Germinal center (tissue), 1 donor: ENCODE measurements at places on chromosomes 2 and 18.

DNA sequence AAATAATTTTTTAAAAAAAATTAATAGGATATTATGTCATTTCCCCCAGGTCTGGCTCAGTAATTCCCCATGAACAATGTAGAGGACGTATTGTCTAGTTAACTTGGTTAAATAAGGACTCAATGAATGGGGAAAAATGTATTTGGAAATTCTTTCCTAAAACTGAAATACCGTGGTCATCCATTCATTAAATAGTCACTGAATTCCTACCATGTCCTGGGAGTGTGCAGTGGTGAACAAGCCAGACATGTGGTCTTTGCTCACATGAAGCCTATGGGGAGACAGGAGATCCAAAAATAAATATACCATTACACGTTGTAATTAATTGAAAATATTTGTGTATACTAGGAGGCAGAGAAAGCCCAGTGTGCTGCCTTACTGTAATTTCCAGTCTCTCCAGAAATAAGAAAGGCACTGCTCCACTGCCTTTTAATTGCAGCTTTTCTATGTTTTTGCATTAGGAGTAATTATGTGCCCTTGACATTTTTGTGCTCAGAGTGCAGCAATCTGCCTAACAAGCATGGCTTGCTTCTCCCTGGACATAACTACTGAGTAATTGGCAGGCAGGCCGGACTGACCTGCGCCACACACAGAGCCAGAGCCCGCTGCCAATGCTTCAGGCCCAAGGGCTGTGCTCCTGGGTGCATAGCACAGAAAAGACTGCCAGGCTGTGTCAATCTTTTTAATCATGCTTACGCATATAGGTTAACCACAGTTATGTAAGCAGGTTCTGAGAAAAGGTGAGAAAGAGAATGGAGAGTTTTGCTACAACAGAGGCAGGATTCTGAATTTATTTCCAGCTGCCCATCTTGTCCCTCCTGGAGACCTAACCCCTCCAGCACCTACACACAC lies 22.2 kb upstream of the TTC39C start:
- no peak for DNase-seq

DNA sequence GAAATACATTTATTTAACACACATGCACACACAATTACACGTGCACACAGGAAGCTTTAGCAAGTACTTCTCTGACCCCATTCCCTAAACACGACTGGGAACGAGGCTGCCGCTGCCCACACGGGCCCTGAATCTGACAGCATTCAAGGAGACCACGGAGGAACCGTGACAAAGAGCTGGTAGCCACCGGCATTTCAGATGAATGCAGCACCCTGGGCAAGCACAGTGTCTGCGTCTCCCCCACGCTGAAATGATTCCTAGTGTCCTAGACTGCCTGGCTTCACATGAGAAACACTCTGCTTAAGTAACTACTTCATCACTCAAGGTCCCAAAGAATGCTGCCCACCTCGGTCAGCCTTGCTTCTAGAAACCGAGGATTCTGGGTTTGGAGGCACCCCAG lies 95.0 kb downstream of the HDAC4 start:
- DNase-seq = no peak

- peak; percentile 22 for DNase-seq
Observed at GRCh38 chr2:69013142-69013839, at the start of gene ANTXR1. Gene ANTXR1 (plus strand): TSS chr2:69013179. CDS start chr2:69013500, 321 bp downstream.

GRCh38 chr18:22332590-22332989 lies 85.1 kb downstream of the CTAGE1 start:
- peak; percentile 10 for DNase-seq

DNA sequence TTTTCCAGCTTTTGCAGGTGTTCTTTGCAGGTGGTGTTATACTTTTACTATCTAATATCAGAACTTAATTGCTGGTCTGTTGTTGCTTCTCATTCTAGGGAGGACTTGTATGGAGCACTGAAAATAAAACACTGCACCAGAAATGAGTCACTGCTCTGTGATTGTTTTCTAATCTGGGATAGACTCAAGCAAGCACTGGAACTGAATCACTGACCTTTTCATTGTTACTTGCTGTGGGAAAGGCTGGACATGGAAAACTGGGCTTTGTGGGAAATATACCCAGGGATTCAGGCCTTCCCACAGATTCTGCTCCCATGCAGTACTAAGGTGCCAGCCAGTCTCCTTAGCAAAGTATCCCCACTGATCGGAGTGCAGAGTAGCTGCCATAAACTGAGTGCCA lies 470.0 kb upstream of the GCFC2 start:
- no peak for DNase-seq

- DNase-seq = peak; percentile 57
Observed at GRCh38 chr2:237072067-237072931, 13.4 kb upstream of the COPS8 start.

DNA sequence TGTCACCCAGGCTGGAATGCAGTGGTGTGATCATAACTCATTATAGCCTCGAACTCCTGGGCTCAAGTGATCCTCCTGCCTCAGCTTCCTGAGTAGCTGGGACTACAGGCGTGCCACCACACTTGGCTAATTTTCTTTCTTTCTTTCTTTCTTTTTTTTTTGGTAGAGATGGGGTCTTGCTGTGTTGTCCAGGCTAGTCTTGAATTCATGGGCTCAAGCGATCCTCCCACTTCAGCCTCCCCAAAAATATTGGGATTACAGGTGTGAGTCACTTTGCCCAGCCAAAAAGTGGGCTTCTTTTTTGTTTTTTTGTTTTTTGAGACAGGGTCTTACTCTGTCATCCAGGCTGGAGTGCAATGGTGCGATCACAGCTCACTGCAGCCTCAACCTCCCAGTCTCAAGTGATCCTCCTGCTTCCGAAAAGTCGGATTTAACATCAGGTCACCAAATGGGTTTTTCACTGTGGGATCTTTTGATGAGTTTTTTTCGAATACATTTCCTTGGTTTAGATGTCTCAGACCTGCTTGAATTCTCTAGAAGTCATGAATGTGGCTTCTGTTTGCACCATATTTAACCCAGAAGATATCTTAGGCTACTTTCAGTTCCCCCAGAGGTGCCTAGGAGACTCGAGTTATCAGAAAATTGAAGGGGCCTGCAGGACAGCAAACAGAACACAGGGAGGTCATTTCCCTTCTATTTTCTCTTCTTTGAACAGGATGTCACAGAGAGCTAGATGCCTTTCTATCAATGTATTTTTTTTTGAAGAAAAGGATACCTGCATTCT lies 8.9 kb downstream of the RAB31 start:
- no peak for DNase-seq

GRCh38 chr2:223941579-223942277 lies 3.4 kb downstream of the WDFY1 start:
- DNase-seq = no peak

- DNase-seq = no peak
Observed at GRCh38 chr18:21345840-21346239, 103.8 kb downstream of the GREB1L start.

DNA sequence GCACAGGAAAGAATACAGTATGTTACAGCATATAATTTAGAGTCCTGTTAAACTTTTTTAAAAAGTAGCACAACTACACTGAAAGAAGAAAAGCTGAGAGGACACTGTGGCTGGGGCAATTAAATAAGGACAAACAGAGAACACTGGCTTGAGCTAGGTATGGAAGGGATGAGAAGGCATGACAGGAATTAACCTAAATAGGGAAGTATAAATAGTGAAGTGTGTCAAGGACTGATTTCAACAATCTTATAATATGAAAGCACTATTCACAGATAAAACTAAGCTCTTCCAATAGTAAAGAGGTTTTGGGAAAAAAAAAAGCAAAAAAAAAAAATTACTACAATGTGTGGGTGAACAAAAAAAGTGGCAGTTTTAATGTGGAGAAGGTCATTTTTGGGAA lies 45.5 kb downstream of the PPP3R1 start:
- no peak for DNase-seq

DNA sequence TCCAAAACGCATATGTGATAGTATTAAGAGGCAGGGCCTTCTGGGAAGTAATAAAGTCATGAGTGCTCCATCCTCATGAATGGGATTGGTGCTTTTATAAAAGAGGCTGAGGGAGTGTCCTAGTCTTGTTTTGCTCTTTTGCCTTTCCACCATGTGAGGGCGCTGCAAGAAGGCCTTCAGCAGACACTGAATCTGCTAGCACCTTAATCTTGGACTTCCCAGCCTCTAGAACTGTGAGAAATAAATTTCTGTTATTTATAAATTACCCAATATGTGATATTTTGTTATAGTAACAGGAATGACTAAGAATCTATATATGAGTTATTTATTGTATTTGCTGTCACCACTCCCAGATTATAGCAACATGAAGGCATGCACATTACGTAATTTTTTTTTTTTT lies 63.5 kb downstream of the PLA2R1 start:
- no peak for DNase-seq

DNA sequence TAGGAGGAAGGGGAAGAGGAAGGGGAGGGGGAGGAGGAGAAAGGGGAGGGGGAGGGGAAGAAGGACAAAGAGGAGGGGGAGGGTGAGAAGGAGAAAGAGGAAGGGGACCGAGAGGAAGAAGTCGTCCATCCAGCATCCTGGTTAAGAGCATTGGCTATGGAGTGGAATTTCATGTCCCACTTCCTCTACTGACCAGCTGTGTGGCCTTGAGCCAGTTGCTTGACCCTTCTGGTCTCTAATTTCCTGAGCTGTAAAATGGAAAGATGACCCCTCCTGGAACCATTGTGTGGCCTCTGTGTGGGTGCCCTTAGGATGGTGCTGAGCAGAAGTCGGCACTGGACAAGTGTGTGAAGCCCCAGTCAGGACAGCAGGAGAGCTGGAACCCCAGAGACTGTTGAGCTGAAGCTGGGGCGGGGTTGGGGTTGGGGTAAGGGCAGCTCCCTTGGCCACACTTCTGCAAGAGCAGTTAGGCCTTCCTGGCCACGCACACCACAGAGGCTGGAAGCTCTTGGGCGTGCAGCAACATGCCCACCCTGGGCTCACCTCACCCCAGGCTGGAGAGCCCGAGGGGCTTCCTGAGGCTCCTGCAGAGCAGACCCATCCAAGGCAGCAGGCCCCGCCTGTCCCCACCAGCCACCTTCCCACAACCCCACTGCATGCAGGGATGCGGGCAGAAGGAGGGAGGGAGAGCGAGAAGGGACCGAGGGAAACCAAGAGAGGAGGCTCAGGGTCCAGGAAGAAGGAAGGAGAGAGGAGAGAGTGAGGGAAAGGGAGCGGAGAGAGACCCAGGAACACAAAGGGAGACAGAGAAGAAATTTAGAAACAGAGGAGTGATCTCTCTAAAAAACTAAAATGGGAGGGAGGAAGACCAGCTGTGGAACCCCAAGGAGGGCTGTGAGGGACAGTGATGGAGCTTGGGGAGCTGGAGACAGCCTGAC lies 16.2 kb downstream of the ADRA2B start:
- no peak for DNase-seq

- DNase-seq = peak; percentile 65
Observed at GRCh38 chr2:174158003-174158402, 90.3 kb downstream of the OLA1 start.

- DNase-seq = no peak
Observed at GRCh38 chr18:76589316-76589715, 94.3 kb upstream of the ZNF516 start.

DNA sequence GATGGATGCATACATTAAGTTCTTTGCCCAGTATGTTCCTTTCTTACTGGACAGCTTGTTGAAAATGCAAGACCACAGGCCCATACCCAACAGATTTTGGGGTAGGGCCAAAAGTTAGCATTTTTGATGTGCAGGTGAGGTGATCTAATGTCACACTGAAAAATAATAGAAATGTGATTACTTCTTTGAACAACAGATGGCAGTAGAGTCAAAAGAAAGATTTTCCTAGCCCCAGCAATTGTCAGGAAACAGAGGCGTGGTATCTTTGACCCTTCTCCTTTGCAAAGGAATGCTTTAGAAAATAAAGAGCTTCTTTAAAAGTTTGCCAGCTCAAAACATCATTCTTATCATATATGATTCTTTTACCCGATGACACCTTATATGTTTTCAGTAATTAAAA lies 343.6 kb upstream of the SYT4 start:
- peak; percentile 9 for DNase-seq

DNA sequence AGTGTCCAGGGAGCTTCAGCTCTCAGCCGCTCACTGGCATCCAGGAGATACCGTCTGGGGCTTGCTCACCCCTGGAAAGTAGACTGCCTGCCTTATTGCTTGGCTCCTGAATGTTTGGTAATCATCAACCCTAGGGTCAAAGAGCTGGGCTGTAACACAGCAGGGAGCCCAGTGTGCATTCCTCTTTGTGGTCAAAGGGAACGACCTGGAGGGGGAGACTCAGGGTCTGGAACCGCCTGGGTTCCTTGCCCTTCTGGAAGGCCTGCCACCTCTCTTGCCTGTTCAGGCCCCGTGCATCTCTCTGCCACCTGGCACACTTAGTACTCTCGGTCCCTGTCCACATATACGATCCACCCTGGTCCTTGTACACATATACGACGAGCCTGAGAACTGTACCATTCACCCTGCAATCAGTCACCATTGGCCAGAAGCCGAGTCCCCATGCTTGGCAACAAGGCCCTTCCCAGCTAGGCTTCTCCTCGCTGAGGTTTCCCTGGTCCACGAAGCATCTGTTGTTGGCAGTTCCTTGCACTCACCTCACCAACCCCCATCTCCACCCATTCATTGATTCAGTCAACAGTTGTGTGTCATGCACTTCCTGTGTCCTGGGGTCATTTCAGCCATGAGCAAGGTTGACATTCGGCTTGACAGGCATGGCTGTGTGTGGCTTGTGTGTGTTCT lies at the start of gene NAT8:
Gene NAT8 (minus strand): TSS at position 85 of the 681 bp plus-strand sequence. CDS start 794 bp downstream, outside the sequence.
- no peak for DNase-seq

DNA sequence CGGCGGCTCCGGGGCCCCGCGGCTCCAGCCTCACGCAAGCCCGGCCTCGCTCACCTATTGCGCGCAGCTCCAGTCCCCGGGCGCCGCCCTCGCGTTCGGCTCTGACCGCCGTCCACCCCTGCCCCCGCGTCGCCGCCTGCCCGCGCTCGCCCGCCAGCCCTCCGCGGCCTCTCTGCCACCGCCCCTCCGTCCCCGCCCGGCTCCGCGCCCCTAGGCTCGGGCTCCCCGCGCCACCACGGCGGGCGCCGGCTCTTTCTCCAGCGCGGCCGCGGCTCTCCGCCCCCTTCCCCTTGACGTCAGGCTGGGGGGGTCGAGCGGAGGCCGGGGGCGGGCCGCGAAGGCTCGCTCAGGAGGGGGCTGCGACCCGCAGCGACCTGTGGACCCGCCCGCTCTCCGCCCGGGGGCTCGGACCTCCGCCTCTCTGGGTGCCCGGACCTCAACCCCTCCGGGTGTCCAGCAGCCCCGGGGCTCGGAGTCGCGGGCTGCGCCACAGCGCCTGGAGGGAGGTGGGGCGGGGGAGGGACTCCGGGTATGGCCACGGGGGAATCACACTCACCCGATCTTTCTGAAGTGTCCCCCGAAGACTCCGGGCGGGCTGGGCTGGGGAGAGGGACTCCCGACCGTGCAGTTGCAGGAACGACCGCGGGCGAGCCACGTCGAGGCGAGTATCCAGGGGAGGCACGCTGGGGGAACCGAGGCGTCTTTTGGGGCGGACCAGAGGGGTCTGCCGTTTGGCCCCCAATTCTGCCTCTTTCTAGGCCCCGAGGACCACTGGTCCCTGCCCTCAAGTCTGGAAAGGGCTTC lies at the start of gene SEMA4C:
Gene SEMA4C (minus strand): TSS at position 259 of the 804 bp plus-strand sequence. CDS start 2,194 bp downstream, outside the sequence.
- no peak for DNase-seq

DNA sequence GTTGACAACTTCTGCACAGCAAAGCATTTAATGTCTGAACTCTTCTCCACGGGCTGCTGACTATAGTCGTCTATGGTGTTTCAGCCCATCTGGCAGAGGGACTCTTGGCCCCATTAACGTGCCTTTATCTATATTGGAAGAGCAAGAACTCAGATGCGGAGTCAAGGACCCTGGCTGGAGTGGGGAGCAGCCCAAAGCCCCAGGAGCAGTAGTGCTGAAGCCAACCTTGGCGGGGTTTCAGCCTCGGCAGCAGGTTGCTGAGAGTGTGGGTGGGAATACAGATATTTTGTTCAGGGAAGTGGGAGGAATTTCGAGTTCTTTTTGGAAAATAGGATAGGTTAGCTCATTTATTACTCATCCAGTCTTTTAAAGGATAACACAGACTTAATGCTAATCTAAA lies 34.2 kb downstream of the TMEM17 start:
- no peak for DNase-seq
